Subcutaneous adipose tissue (tissue), 4 donors: ENCODE measurements at places on chromosomes 13 and 19. TPM values are rescaled to one million over a fixed set of nuclear protein-coding genes. Genes with fewer than 3 reads are reported as not detected.

PRTN3 gene
- not detected for total RNA-seq

PALM gene
- 228 TPM for total RNA-seq

RASL11A gene
- total RNA-seq = 20.7 TPM

SBK2 gene
- total RNA-seq = not detected

GNG8 gene
- not detected for total RNA-seq

ZNF850 gene
- 2.0 TPM for total RNA-seq
